Caco-2 (cell line): ENCODE measurements at places on chromosomes 4 and X. TPM values are rescaled to one million over a fixed set of nuclear protein-coding genes. Genes with fewer than 3 reads are reported as not detected.

CSAG1 gene
- not detected in 2 replicates for total RNA-seq

SLC26A1 gene
- total RNA-seq = 8.7 and 9.6 TPM in 2 replicates

DNA sequence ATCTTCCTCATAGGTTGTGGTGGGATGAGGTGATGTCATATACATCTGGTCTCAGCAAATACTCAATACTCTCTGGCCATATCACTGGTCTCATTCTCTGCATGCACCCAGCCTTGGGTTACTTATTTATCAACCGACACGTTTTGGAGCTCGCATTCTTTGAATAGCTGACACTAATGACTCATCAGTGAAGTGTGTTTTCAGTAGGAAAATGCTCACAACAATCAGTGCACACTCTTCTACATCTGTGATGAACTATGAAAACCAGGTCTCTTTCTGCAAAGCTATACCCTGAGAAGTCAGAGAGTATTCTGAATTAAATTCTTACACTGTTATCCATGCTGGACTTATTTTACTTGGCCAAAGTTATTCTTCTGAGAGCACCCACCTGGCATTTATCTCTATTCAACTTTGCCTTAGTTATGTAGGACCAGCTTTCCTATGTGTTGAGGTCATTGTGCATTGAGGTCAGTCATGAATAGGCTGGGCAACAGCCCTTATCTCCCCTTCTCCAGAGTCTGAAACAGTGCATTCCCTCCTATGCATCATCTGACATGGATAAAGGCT is 58.7 kb upstream of the DHX15 start:
- DNase-seq = peak; percentile 69

GRCh38 chrX:38375891-38376290 is 23.5 kb downstream of the OTC start:
- DNase-seq = peak; percentile 10

DNA sequence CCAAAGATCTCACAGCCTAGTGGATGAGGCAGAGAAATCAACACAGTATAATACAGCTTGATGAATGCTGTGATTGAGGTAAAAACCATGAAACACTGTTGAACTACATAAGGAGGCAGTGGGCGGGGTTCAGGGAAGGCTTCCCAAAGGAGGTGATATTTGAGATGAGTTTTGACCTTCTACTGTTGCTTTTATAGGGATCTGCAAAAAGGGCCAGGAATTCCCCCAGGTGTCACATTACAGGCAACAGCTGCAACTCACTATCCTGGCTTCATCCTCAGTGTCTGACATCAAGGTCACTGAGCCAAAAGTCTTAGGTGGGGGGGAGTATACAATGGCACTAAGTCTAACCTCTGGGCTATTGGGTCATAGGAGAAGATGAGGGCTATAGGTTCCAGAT is 185.7 kb upstream of the NRK start:
- DNase-seq = no peak

PDE5A gene
- total RNA-seq = 7.9 and 10.8 TPM in 2 replicates

DNA sequence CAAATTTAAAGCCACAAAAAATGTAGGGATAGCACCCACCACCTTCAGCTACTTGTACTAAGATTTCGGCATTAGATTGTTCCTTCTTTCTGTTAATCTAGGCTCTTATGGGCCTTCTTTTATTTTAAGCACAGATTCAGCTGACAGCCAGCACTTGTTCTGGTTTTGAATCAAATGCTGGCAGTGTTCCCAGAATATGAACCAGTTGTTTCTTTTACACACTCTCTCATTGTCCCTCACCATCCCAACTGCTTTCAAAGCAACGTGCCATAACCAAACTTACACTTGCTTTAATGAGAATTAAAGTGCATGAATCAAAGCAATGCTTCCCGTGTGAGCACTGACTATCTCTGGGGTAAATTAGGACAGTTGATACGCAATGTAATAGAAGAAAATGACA is 744.5 kb upstream of the FAM241A start:
- DNase-seq = no peak

- no peak for DNase-seq
These were observed 288.4 kb downstream of the BCOR start for GRCh38 chrX:39809331-39809730.

NSUN7 gene
- total RNA-seq = 18.5 and 19.6 TPM in 2 replicates

DNA sequence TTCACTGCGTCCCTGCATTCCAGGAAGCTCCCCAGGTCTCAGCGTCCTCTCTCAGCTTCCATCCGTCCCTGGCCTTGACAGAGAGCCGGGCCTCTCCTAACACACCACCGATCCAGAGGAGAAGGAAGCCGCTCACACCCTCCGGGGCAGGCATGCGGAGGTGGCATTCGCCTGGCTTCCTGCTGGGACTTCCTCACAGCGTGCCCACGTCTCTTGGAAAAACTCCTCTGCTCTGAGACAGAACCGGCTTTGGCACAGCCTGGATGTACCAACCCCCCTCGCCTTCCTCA is 3.2 kb downstream of the CTAG2 start:
- DNase-seq = no peak

DNA sequence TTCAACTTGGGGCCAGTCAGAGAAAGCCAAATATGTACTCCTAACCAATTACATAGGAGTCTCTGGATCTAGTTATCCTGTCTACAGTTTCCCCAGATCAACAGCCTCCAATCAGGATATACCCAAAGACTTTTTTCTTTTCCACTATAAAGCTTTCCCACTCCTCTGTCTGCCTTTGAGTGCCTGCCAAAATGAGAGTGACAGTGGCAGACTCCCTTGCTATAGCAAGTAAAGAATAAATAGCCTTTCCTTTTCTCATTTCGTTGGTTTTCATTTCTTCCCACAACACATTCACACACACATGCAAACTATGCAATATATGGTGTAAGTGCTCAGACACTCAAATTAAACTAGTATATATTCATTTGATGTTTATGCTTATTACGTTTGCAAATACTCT is 302.4 kb upstream of the TACR3 start:
- DNase-seq = no peak

IL1RAPL2 gene
- total RNA-seq = not detected in 2 replicates

MAGEE2 gene
- not detected in 2 replicates for total RNA-seq

GRCh38 chr4:139875411-139875825 is 209.8 kb downstream of the MGST2 start:
- DNase-seq = no peak

- no peak for DNase-seq
These were observed 9.3 kb upstream of the GPRIN3 start for GRCh38 chr4:89316931-89317366.

DNA sequence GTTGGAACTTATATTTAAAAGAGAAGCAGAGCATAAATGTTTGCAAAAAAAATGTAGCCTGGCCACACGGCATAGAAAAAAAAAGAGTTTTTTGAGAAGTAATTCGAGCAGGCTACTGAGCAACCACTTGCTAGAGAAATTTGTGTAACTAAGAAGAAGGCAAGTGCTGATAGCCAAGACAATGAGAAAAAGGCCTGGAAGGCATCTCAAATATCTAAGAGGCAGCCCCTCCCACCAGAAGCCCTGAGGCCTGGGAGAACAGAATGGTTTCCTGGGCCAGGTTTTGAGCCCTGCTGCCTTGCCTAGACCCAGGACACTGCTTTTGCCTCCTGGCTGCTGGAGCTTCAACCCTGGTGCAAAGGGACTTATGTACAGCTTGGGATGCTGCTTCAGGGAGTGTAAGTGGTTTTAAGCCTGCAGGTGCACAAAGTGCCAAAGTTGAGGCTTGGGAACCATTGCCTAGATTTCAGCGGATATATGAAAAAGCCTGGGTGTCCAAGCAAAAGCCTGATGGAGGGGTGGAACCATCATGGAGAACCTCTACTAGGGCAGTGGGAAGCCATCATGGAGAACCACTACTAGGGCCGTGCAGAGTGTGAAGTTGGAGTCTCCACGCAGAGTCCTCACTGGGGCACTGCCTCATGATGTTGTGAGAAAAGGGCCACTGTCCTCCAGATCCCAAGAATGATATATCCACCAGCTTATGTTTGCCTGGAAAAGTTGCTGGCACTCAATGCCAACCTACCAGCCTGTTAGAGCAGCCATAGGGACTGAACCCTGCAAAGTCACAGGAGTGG is 9.7 kb downstream of the TECRL start:
- no peak for DNase-seq

F8A3 gene
- total RNA-seq = 7.5 and 8.5 TPM in 2 replicates

- DNase-seq = no peak
These were observed 93.2 kb upstream of the NKX1-1 start for GRCh38 chr4:1499465-1499864.
